ENCODE measurements at places on chromosomes 12 and 14. TPM values are rescaled to one million over a fixed set of nuclear protein-coding genes. Genes with fewer than 3 reads are reported as not detected.

DNA sequence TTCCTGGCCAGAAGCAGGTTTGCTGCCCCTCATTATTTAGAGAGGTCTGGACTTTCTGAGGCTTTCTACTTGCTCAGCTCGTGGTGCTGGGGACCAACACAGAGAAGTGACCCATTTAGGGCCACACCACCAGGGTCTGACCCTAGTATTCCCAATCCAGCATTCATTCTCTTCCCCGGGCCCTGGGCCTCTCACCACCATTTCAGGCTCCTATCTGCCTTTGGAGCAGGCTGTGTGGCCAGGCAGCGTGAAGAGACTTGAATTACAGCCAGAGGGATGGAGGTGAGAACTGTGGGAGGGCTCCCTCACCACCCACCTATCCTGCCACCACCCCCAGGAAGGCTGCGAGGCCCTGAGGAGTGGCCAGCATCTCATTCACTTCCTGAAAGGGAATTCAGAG is 24.6 kb downstream of the FAM222A start:
- DNase-seq, result no peak

Gene OLR1
- total RNA-seq, result 0.77 TPM

Gene TBX3
- total RNA-seq, result 7.2 TPM

DNA sequence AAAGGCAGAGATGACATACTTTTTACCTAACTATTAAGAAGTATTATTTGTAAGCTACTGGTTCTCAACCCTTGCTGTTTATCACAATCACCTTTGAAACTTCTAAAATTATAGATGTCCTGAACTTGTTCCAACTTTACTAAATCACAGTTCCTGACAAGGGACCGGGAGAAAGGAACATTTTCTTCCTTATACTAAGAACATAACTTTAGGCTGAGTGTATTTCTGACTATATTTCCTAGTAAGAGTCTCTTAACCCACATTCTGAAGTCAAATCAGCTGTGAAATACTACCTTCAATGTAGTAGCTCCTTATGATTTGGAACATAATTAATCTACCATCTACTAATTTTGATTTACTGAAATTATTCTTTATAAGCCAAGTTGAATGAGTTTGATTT is 80.2 kb downstream of the BAZ1A start:
- DNase-seq, result no peak

Gene OR11H6
- not detected for total RNA-seq

GRCh38 chr12:80188576-80188975 is 89.2 kb downstream of the OTOGL start:
- no peak for DNase-seq

DNA sequence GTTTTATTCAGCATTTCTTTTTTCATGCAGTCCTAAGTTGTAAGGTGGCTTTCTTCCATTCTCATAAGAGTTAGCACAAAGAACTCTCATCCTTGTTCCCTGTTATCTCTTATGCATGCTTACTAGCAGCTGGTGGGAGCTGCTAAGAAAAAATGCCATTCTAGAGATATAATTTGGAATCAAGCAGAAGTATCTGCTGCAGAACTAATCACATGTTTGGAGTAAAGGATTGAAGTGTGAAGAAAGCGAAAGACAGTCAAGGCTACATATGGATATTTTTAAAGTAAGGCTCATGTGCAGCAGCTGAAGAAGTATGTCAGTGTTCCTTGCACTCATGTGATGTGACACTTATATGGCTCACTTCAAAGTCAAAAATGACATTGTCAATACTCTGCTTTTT is 116.2 kb upstream of the PCED1B start:
- DNase-seq, result no peak

DNA sequence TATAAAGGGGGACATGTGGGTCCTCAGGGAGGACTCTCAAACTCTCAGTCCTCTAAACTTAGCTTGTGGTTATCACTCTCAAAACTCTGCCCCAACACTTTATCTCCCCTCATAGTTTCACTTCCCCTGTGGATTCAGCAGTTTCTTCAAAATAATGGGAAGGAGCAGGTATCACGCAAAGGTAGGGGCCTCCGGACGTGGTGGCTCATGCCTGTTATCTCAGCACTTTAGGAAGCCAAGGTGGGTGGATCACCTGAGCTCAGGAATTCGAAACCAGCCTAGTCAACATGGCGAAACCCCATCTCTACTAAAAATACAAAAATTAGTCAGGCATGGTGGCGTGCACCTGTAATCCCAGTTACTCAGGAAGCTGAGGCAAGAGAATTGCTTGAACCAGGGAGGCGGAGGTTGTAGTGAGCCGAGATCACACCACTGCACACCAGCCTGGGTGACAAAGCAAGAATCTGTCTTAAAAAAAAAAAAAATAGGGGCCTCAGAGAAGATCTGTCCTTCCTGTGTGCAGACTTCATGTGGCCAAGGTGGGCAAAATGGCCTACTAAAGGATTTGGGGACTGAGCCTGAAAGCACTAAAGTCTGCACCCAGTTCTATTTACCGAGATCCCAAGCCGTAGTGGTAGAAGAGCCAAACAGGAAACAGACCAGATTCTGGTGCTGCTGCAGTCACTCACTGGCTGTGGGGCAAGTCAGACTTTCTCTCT is 6.4 kb downstream of the ITGB7 start:
- DNase-seq, result no peak

Gene TAS2R31
- 2.0 TPM for total RNA-seq

- DNase-seq, result peak; percentile 34
Observed at GRCh38 chr12:57276935-57277563, 26.1 kb upstream of the STAC3 start.

Measured in colonic mucosa (tissue), 4 donors.